Thymus (tissue), 14 donors: ENCODE measurements at places on chromosomes 12 and 14.

DNA sequence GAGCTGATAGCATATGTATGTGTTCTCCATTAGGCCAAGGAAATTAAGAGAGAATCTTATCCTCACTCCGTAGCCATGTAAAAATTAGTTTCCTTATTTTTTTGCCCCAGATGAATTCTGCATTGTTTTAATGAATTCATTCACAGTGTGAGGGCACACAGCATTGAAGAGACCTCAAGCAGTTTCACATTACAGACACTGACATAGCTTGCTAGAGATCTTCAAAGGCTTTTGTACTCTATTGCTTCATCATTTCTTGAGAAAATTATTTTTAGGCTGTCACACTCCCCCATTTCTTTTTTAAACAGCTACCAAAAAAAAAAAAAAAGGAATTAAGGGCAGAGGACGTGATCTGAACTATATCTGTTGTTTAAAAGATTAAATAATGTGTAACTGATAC, 251.1 kb downstream of the BCAT1 start:
- DNase-seq, result no peak

GRCh38 chr12:69309461-69309860, 38.7 kb upstream of the LYZ start:
- DNase-seq, result no peak

- no peak for DNase-seq
Observed at GRCh38 chr14:94884616-94885230, 114.8 kb upstream of the GSC start.

DNA sequence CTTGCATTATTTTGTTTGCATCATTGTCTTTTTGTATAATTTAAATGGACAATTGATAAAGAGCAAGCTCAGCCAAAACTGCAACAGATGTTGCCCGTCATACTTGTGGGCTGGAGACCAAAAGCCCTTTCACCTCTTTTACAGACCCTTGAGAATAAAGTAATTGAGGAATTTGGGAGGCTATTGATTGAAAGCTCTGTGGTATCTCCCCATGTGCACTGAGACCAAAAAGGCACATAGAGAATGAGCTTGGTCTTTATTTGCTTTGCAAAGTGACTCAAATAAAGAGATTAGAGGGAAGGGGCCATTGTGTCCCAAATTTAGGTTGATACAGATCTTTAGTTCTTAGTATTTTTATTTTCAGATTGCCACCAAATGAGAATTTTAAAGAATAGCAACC, 617.6 kb downstream of the TRHDE start:
- no peak for DNase-seq

GRCh38 chr12:109503611-109504010, 26.2 kb downstream of the UBE3B start:
- no peak for DNase-seq

DNA sequence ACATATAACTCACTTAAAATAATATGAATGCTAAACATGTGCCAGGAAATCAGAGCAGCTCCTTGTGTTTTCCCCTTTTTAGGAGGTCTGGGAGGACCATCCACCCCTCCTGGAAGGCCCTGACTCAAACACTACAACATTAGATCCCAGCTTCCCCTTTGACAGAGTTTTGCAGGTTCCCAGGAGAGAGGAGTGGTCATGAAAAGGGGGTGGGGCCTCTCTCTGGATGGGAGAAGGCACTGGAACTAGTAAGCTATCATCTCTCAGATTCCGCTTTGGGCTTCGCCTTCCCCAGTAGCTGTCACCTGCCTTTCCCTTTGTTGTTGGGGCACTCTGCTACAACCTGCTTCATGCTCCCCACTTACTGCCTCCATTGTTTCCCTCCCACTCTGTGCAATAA, 149.2 kb downstream of the ZFP36L1 start:
- no peak for DNase-seq

- DNase-seq, result no peak
Observed at GRCh38 chr12:9636150-9636850, 28.6 kb upstream of the KLRB1 start.

DNA sequence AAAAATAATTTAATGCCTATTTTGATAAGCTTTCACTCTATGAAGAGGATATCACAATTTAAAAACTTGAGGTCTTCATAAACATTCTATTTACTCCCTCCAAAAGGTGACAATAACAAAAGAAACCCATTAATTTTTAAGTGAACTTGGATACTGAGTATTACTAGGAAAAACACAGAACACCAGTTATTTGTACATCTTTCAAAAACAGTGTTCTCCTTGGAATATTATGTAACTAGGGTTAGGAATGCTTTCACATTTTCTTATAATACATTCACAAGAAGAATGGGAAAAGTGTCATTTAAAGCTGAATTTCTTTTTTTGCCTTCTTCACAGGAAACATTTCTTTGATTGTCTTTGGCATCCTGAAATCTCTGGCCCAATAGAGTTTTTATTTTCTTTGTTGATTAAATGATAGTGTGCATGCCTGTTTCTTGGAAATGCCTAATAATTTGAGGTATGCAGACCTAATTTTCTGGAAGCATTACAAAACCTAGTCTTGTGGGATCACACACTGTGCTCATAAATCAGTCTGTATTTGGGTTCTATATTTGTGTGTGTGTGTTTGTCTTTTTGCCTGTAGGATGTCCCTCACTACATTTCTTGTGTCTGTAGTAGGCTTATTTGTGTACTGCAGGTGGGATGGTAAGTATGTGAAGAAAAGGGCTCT, 76.5 kb downstream of the WNK1 start:
- DNase-seq, result no peak

DNA sequence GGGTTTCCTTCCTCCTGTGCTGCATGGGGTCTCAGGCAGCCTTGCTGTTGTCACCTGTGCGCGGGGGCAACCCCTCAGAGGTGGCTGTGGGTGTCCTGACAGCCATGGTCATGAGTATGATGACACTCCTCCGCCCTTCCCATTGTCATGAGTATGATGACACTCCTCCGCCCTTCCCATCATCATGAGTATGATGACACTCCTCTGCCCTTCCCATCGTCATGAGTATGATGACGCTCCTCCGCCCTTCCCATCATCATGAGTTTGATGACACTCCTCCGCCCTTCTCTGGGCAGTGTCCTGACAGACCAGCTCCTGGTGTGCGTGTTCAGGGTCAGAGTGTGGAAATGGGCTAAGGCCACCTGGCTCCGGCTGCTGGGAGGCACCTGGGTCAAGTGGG, 40.0 kb downstream of the FBRSL1 start:
- DNase-seq, result no peak

GRCh38 chr14:69865701-69866365, 13.4 kb upstream of the SMOC1 start:
- no peak for DNase-seq

GRCh38 chr12:120677765-120678473, 9.0 kb upstream of the MLEC start:
- DNase-seq, result no peak

- no peak for DNase-seq
Observed at GRCh38 chr14:48261436-48261835, 586.0 kb upstream of the MDGA2 start.

DNA sequence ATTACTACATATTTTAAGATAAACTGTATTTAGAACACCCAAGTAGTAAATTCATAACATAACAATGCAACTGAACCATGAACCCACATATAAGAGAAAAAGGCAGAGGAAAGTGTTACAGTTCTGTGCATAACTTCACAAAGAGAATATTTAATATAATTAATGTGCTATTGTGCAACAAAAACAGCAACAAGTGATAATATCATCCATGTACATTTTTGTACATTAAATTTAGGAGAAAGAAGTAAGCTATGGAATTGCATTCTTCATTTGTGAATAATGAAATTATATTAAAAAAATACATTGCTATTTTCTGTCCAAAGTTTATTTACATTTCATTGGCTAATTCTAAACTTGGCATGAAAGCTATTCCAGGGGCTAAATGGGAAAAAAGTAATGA, 72.6 kb downstream of the PLEKHG7 start:
- no peak for DNase-seq

GRCh38 chr12:130281153-130281799, 56.4 kb upstream of the PIWIL1 start:
- DNase-seq, result peak; percentile 6

DNA sequence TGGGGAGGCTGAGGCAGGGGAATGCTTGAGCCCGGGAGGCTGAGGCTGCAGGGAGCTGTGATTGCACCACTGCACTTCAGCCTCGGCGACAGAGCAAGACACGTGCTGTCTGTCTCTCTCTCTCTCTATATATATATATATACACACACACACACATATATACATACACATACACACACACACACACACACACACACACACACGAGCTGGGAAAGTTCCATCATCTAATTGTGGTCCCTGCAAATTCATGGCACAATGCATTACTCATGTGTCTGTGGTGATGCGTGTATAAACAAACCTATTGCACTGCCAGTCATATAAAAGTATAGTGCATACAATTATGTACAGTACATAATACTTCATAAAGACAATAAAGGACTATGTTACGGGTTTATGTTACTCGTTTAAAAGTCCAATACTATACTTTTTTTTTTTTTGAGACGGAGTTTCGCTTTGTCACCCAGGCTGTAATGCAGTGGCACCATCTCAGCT, 36.6 kb downstream of the WDR89 start:
- no peak for DNase-seq

DNA sequence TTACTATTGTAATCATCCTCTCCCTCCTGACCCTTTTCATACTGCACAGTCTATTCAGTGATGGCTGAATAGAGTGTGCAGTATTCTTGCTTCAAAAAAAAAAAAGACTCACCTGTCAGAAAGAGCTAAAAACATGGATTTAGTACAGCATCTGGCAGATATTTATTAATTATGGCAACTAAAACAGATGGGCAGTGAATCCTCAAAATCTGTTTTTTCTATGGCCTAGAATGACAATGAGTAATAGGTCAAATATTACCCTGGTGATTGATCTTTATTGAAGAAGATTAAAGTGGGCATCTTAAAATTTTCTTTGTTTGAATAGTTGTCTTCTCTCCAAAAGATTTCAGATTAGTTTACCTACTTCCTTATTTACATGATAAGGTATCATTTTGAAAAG, 543.6 kb downstream of the FOXG1 start:
- DNase-seq, result no peak

DNA sequence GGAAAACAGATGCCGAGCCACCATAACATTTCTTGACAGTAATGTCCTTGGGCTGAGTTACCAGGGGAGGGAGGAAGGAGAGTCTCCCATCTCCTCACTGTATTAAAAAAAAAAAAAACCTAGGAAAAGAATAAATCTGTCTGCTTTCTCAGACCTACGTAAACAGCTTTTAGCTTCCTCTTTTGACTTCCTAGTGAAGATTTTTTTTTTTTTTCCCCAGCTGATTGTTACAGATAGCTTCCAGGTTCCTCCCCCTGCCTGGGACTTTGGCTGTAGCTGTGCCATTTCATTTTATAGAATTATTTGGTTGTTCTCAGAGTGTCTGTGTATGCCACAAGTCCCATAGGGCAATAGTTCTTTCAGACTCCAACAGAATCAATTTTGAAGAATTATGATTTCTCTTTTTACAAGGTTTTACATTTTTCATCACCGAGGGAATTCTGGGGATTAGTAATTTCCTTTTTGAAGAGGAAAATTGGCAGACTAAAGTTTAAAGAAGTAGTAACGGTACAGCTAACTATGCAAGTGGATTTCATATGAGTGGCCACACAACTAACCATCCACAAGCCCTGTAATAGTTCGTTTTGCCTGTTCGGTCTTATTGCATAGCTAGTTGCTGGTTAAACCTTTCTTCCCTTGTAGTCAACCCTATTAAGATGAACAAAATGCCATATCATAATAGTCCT, 23.1 kb upstream of the GNS start:
- no peak for DNase-seq

DNA sequence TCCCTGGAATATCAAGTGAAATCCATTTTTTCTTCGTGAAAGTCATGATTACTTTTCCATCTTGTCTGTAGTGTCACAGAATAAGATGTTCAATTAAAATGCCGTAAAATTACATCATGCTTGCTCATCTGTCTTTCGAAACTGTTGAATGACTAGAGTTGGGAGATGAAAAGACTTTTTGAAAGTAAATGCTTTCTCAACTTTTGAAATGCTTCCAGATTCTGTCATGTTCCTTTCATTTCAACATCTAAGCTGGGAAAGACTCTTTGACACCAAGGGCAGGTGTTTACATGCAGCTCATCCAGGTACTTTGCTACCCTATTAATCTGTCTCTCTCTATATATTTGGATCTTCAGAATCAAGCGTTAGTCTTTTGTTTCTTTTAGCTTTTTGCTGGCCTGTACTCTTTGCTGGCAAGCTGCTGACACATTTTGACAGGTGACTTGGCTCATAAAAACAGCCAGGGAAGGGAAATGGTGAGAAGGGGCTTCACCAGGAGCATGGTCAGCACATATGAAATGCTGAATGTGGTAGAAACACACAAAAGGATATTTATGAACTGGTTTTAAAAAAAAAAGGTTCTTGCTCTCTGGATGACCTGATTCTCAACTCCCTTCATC, 77.0 kb upstream of the METAP2 start:
- peak; percentile 46 for DNase-seq

- no peak for DNase-seq
Observed at GRCh38 chr14:75011356-75011994, 8.8 kb downstream of the EIF2B2 start.

GRCh38 chr12:127295630-127296029, 971.3 kb upstream of the TMEM132C start:
- no peak for DNase-seq

GRCh38 chr12:120514002-120514401, 15.0 kb downstream of the COQ5 start:
- no peak for DNase-seq

DNA sequence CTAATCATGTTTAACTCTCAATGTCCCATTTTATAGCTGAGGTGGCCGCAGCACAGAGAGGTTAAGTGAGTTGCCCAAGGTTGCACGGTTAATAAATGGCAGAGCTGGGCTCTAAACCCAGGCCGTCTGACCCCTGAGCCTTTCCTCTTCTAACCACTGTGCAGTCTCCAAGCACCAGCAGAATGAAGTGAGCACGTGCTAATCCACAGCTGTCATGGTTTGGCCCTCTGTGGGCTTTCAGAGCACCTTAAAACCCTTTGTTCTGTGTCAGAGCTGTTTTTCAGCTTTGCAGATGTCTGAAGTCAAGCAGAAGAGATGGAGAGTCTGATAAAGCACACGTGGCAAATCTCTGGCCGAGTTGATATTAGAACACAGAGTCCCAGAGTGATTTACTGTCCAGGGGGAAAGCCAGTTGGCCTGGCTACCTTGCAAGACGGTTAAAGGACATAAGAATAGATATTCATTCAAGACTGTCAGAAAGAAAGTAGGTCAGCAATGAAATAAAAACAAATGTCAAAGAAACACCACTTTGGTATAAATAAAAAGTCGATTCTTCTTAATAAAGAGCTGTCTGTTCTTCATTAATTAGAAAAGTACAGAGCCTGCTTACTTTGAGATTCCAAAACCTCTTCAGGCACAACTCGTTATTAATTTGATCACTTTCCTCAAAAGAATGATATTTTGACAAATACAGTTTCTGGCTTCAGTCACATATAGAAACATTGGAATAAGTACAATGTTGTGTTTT, 107.3 kb downstream of the CRADD start:
- DNase-seq, result peak; percentile 71

- no peak for DNase-seq
Observed at GRCh38 chr12:49335955-49336644, 888 bp downstream of the C1QL4 start.

DNA sequence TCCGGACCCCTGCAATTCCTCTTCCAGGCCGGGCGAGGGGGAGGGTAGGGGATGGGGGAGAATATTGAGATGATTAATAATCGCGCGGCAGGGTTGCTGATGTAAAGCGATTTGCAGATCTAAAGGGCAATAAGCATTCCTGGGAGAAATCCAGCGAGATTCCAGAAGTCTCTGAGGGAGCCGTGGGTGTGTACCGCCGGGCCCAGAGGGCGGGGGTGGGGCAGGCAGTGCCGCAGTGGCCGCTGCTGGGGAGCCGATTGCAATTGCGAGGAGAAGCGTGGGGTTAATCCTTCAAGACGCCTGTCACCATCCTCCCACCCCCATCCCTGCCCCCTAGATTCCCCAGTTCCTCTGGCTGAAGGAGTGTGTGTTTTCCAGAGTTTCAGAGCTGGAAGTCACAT, 16.4 kb downstream of the FOS start:
- no peak for DNase-seq
